ENCODE measurements at places on chromosomes 2 and 18.

DNA sequence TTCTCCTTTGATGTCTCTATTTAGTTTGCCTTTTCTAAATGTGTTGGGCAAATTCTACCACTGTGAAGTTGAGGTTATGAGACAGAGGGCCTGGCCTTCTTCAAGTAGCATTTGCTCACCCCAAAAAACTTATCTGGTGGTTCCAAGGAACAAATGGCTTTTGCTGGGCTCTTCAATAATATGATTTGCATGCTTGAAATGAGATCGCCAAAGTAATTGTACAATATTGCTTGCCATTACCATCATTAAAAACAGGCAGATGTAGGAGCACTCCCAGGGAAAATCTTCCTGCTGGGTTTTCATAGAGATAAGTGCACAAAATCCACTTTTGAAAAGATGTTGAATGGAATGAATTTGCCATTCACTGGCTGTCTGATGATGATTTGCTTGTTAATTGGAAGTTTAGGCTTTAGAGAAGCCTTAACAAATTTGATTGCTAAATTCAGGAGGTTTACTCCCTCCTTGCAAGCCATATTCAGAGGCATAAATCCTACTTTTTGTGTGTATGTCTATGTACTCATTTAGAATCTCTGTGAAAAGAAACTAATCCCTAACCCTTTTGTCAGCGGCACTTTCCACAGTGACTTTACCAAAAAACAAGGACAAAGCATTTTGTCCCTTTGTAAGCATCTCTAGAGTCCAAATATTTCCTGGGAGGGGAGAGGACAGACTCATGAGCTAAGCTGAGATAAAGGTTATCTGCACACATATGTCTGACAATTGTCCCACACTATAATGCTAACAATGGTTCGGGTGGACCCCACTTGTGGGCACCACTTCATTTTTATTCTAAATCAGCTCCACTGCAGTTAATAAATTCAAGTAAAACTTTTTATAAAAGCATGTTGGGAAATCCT, 240.8 kb upstream of the PIK3C3 start:
- no peak for DNase-seq

GRCh38 chr2:82340578-82341053, 2036.1 kb upstream of the LRRTM1 start:
- DNase-seq: no peak

DNA sequence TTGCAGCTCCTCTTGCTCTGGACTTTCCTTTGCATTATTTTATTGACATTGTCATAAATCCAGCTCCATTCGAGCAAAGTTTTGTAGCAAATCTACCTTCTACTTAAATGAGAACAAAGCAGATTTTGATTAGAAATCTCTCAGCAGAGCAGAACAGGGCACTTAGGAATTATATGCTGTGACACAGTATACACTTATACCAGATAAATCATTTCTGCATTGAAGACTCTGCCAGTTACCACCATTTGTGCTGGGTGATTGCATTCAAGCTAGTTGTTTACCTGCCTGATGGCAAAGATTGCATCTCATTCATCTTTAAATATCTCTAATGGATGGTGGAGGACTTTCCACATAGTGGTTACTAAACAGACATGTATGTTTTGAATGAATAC, 441.7 kb upstream of the HNMT start:
- DNase-seq: no peak

GRCh38 chr2:180203972-180204371, 196.9 kb upstream of the CWC22 start:
- DNase-seq: no peak

- no peak for DNase-seq
Observed at GRCh38 chr2:95385570-95385984, 16.9 kb upstream of the FAHD2A start.

All from stimulated activated CD4-positive, alpha-beta T cell treated with anti-CD3 and anti-CD28 coated beads, Interleukin-1b, Interleukin-23, amount 100 ng/mL, for 1 hour (primary cell).